CD4-positive, alpha-beta memory T cell (primary cell): ENCODE measurements at places on chromosomes 1 and 21.

DNA sequence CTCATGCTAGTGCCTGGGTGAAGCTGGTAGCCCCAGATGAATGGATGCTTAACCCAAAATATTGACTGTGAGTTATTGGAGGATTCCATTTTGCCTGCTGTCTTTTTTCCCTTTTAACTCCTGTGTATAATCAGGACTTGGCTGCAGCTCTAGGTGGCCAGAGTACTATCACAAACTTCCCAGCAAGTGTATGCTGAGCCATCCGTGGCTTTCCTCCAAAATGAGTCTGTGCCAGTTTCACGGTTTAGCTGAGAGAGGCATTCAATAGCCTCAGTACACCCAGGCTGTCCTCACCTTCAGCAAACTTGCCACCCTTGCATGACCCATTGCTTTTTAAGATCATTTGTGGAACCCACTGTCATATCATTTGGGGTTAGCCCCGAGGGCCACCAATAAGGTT lies 5.3 kb upstream of the DPT start:
- no peak for DNase-seq

GRCh38 chr1:42381280-42381673 lies 685 bp downstream of the RIMKLA start:
- no peak for DNase-seq

DNA sequence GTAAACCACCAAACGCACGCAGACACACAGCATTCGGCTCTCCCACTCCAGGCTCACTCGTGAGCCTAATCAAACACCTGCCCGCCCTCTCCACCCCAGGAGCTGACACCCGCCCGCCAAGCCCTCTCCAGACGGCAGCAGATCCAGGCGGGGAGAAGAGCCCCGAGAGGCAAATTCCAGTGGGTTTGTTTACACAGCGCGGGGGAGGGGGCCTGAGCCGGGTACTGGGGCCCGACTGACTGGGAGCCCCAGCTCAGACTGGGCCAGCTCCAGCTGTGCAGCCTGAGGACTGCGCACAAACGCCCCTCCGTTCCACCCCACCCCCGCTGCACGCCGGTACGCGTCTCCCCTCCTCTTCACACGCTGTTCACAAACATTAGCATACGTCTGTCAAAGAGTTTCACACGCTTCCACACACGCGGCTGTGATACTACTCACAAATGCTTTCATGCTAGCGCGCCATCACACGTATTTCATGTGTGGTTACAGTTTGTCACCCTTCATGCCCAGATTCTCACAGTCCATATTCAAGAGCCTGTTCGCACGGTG lies 1.0 kb upstream of the EFNA1 start:
- DNase-seq: peak; percentile 40

DNA sequence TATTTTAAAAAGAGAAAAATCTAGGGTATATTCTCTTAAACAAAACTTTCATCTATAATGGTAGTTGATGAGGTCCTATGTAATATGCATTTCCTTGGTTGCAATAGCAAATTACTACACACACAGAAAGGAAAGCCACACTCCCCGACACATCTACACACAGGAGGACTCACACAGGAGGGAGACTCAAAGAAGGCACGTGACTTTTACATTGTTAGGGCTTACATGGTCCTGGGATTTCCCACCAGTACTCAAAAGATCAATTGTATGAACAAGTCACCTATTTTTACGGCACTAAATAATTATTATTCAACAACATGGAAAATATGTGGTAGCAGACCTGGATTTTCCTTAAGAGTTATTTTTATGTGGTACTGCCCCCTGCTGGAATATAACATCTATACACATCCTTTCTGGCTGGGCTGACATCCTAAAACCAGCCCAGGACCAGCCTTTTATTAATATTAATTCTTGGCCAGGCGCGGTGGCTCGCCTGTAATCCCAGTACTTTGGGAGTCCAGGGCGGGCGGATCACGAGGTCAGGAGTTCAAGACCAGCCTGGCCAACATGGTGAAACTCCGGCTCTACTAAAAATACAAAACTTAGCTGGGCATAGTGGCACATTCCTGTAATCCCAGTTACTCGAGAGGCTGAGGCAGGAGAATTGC lies 33.9 kb upstream of the LGALS8 start:
- DNase-seq: peak; percentile 44

DNA sequence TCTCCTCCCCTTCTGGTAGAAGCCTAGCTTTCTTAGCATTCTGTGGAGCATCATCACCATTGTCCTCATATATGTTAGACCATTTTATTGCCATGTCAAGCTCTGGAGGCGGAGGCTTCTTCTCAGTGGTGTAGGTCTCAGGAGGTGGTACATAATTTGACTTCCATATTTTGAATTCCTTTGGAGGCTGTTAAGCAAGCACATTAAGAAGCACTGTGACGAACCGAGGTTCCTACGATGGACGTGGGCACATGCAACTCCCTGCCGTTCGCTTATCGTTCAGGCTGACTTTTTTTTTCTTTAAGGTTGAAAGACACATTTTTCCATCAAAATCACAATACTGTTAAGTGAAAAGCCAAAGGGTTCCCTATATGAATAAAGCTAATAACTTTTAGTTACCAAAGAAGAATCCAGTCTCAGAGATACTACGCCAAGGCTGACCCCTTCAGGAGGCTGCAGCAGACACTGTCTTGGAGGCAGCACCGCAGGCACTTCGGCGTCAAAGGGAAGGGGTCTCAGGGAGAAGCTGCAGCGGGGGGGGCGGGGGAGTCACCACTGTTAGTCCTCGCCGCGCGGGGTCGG lies 835 bp downstream of the C1orf52 start:
- DNase-seq: no peak

- DNase-seq: no peak
These were observed 6.9 kb upstream of the SPOCD1 start for GRCh38 chr1:31822766-31823165.

DNA sequence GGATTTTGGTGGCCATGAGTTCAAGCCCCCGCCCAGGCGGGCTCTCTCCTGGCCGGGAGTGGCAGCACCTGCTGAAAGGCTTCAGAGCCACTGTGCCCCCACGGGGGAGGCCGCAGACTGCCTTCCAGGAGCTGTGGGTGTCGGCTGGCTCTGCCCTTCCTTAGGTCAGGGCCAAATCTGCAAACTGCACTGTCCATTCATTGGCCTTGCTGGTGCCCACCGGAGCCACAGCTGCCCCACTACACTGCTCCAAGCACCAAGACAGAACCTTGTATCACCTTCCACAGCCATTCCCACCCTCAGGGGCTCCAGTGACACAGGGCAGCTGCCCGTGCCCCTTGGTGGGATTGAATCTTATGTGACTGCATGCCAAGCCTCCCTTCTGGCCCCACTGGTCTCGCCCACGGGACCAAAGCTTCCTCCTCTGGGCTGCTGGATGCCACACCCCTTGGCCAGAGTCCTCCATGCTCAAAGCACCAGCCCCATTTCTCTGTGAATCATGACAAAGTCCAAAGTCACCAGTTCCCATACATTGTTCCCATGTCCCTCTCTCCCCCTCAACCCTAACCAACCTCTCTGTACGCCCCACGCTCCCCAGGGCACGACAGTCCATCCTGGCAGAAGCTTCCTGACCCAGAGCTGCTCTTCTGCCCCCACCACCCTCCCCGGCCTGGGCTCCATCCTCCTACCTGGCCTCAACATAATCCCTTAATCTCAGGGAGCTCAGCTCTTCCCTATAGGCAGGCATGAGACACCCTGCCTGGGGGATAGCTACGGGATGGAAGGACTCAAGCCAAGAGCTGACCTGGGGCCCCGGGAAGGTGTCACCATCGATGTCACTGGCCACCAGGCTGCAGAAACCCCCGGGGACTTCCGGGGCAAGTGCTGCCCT lies 20.9 kb upstream of the GPR153 start:
- DNase-seq: no peak

GRCh38 chr1:242454262-242455051 lies 70.0 kb downstream of the PLD5 start:
- DNase-seq: no peak

- DNase-seq: no peak
These were observed 9.8 kb downstream of the SDHC start for GRCh38 chr1:161324020-161324419.

- DNase-seq: no peak
These were observed 51.1 kb upstream of the LRRC8C start for GRCh38 chr1:89581859-89582258.

DNA sequence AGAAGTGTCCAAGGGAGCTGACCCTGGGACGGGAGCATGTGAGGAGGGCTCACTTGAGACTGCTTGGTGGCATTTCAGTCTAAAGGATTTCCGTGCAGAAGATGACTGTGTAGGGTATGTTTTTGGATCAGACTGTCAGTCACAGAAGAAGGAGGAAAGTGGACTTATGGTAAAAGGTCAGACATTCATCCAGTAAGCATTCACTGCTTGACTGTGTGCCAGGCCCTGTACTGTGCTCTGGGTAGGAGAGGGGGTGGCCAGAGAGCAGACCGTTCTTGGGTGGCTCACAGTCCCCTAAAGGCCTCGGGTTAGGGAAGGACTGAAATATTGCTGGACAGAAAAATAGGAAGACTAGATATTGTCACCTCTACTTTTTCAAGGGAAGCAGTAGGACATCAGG lies 2.1 kb upstream of the SERINC2 start:
- DNase-seq: no peak

- no peak for DNase-seq
These were observed 450 bp downstream of the SDE2 start for GRCh38 chr1:225998560-225999226.

DNA sequence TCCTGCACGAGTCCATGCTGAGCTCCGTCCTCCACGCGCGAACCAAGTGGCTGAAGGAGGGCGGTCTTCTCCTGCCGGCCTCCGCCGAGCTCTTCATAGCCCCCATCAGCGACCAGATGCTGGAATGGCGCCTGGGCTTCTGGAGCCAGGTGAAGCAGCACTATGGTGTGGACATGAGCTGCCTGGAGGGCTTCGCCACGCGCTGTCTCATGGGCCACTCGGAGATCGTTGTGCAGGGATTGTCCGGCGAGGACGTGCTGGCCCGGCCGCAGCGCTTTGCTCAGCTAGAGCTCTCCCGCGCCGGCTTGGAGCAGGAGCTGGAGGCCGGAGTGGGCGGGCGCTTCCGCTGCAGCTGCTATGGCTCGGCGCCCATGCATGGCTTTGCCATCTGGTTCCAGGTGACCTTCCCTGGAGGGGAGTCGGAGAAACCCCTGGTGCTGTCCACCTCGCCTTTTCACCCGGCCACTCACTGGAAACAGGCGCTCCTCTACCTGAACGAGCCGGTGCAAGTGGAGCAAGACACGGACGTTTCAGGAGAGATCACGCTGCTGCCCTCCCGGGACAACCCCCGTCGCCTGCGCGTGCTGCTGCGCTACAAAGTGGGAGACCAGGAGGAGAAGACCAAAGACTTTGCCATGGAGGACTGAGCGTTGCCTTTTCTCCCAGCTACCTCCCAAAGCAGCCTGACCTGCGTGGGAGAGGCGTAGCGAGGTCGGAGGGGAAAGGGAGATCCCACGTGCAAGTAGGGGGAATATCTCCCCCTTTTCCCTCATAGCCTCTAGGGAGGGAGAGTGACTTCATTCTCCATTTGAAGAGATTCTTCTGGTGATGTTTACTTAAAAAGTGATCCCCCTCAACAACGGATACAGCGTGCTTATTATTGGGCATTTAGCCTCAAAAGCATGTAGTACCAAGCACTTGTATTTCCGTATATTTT lies 991 bp downstream of the PRMT6 start:
- no peak for DNase-seq

DNA sequence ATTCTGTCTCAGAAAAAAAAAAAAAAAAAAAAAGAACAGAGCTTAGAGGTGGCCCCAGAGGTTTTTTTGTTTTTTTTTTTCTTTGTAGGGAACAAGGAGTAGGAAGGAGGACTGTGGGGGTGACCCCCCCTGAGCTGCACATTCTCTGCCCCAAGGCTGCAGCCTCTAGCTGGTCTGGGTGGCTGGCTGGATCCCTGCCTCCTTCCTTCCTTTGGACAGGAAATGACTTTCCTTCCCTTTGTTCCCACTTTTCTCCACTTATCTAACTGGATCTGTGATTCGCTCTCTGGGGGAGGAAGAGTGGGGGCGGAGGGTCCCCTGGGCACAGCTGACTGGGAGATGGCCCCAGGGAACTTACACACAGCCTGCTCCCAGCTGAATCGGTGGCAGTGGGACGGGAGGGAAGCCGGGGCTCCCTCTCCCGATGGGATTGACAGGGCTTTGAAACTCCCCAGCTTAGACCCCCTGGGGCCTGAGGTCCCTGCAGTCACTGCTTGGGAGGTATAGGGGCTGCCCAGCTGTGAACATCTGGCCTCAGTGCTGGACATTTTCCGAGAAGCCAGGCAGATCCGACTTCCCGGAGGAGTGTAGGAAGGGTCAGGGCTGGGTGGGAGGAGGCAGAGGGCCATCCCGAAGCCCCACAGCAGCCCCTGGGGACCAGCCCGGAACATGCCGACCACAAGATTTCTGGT lies 2.1 kb downstream of the FBLIM1 start:
- no peak for DNase-seq
